Cardiac ventricle fibroblast (primary cell): ENCODE measurements at places on chromosomes 4 and X. TPM values are rescaled to one million over a fixed set of nuclear protein-coding genes. Genes with fewer than 3 reads are reported as not detected.

The HELT gene
- total RNA-seq = not detected in 2 replicates

The RAB9B gene
- total RNA-seq = 0.83 and 1.7 TPM in 2 replicates

The AFP gene
- total RNA-seq = 0.29 and 0.75 TPM in 2 replicates

The LRIT3 gene
- not detected in 2 replicates for total RNA-seq

The TMPRSS11B gene
- total RNA-seq = not detected in 2 replicates

The DUX4 gene
- total RNA-seq = not detected in 2 replicates

The OCRL gene
- total RNA-seq = 12.8 and 13.5 TPM in 2 replicates

The SPANXC gene
- not detected in 2 replicates for total RNA-seq
